ENCODE measurements at places on chromosomes 6 and 20. TPM values are rescaled to one million over a fixed set of nuclear protein-coding genes. Genes with fewer than 3 reads are reported as not detected.

The SEC23B gene
- 84.5 TPM for total RNA-seq

The ZSWIM3 gene
- 4.7 TPM for total RNA-seq

The RUNX2 gene
- total RNA-seq: 11.0 TPM

The NKAIN4 gene
- 65.4 TPM for total RNA-seq

The SLC35D3 gene
- total RNA-seq: not detected

The TREML4 gene
- total RNA-seq: not detected

The KCNK15 gene
- 2.8 TPM for total RNA-seq

The TTBK1 gene
- total RNA-seq: 0.67 TPM

The STX11 gene
- total RNA-seq: 4.1 TPM

The TGM2 gene
- total RNA-seq: 135 TPM
